Activated CD4-positive, alpha-beta memory T cell treated with anti-CD3 and anti-CD28 coated beads for 36 hours (primary cell): ENCODE measurements at places on chromosomes 13 and 19. TPM values are rescaled to one million over a fixed set of nuclear protein-coding genes. Genes with fewer than 3 reads are reported as not detected.

MTUS2 gene
- total RNA-seq, result not detected

SYDE1 gene
- 0.53 TPM for total RNA-seq

GRCh38 chr19:51783372-51783771, 11.6 kb upstream of the FPR3 start:
- DNase-seq, result no peak

NCR1 gene
- not detected for total RNA-seq

DNA sequence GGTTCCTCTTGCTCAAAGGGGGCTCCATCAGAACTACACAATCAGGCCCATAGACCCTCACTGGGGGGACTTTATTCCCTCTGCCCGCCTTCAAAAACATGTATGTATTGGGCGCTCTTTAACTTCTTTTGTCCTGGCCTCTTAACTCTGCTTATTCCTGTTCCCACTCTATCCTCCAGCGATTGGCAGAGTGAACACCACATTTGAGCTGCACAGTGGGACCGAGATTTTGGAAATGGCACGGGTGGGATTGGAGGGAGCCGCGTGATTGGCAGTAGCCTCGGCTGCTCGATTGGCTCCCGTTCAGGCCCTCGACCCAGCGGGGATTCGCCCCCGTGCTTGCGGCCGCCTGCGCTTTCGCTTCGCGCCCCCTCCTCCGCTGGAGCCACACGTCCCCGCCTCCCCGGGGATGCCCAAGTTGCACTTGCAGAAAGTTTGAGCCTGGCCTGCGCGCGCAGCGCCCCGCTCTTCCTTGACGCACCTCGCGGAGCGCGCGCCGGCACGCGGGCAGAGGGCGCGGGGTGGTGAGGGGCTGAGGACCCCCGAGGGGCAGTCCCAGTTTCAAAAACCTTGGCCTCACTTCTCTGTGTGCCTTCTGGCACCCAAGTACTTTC, at the start of gene ZIC5:
Gene ZIC5 (minus strand): TSS at position 192 of the 614 bp plus-strand sequence. CDS start 164 bp downstream, at position 28.
- DNase-seq, result no peak
